Cortex of kidney (tissue), 1 donor: ENCODE measurements at places on chromosomes 4 and X.

- DNase-seq, result no peak
Observed at GRCh38 chrX:23344238-23344903, 9.7 kb downstream of the PTCHD1 start.

- no peak for DNase-seq
Observed at GRCh38 chr4:134024251-134024650, 177.3 kb downstream of the PABPC4L start.

DNA sequence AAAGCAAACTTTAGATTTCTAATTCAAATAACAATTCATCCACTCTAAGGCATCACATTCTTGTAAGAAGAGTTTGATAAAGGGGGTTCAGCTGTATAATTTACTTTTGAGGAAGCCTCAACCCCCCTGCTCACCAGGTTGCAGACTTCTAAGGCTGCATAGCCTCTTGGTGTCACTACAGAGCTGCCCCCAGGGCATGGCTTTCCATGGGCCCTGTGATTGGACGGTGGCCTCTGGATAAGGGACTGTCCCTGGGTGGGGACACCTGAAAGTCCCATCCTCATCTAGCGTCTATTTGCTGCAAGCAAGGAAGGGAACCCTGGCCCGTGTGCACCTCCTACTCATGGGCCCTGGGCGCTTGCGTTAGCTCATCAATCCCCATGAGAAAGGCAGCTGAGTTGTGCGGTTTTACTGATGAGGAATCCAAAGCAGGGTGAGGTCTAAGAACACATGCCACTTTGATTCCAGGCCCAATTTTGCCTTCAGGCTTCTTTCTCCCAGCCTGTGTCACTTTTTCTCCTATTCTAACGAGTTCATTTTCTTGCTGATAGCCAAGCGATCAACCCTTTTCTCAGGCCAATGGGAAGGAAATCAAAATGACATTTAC is 51.8 kb downstream of the SCML1 start:
- no peak for DNase-seq

- no peak for DNase-seq
Observed at GRCh38 chrX:129586446-129586845, 46.4 kb downstream of the OCRL start.

GRCh38 chr4:15469402-15470127 is at the start of gene CC2D2A:
Gene CC2D2A (plus strand): TSS chr4:15469882. CDS start chr4:15475933, 6,051 bp downstream.
- no peak for DNase-seq

- no peak for DNase-seq
Observed at GRCh38 chr4:53937918-53938317, 126.5 kb downstream of the CHIC2 start.

DNA sequence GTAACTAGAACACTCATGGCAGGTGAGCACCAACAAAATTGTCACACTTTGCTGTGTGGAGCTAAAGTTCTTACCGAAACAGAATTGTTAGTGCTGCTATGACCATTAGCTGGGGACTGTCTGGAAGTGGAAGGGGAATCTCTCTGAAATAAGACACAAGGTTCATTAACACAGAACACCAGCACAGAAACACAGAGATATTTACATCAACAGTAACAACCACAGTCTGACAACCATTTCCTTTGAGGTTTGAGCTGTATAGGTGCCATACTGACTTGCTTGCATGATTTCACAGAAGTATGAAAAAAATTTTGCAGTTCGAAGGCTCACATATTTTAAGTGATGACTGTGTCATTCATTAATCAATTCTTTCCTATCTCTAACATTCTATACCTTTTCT is 109.8 kb downstream of the NYX start:
- no peak for DNase-seq

DNA sequence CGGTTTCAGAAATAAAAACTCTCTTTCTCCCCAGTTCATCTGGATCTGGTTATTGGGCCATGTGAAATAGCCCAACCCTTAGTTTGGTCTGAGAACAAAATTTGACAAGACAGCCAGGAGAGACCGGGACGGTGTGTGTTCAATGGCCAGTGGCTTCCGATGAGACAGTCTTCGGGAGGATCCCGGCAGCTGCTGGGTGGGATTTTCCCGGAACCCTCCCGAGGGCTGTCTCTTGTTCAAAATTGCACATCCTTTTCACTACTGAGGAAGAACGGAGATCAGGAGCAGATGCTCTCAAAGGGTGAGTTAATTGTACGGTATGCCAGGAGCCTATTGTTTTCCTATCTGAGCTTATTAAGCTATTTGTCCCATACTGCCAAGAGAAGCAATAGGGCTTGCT is 166.5 kb downstream of the PRR32 start:
- no peak for DNase-seq

DNA sequence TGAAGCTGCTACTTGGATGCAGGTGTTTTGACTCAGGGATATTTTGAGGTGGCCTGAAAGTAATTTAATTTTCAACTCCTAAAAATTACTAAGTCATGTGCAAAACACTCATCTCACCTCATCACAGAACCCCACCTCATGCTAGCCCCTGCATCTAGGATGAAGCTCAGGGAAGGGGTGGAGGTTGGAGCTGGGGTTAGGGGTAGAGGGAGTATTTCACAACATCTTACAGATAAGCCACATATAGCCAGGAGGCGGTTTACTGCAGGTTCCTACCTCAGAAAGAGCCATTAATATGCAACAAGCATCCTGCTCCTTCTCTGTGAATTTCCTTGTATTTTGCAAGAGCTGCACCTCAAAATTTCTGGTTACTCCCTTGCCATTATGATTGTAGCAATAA is 70.5 kb upstream of the TSPAN5 start:
- no peak for DNase-seq

DNA sequence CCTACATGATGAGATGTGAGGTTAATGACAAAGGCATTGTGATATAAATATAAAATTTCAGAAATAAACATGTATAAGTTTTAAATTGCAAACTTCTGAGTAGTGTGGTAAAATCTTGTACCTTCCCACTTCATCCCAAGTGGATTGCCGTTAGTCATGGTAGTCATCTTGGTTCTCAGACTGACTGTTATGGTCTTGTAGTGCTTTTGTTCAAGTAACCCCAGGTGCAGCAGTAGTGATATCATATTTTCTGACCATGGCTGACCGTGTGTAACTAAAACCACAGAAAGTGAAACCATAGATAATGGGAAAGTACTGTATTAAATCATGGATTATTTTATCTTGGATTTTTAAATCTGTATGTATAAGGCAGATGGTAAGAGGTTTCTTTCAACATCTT is 74.8 kb upstream of the SLIT2 start:
- no peak for DNase-seq

DNA sequence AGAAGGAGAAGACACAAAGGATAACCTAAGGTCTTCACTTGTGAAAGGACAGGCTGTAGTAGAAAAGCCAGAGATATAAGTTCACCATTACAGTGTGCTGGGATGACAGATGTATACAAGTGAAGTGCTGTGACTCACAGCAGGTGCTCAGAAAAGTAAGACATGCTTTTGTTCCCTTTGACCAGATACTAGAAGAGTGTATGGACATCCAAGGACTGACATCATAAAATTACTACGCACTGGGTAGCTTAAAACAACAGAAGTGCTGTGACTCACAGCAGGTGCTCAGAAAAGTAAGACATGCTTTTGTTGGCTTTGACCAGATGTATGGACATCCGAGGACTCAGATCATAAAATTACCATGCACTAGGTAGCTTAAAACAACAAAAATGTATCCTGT is 61.6 kb upstream of the BTC start:
- no peak for DNase-seq

DNA sequence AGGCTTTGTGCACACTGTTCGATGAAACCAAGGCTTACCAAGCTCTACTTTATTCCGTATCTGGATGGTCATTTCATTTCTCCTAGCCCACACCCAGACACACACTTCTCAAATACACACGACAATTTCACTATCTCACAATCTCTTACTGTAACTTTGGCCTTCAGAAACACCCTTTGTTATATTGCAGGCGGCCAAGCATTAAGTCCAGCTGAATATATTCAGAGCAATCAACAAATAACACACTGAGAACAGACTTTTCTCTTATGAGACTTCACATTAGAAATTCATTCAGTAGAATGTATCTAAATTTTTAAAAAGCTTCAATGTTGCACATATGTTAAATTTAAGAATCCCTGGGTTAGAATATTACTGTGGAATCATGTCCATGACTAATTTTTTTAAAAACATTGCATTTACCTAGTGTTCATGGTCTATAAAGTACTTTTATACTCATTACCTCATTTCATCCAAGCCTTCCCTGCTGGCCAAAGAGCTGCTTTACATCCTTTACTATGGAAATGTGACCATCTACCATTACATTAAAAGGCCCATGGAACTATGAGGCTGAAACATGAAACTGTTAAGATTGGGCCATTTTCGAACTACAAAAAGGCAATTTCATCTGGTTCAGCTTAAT is 10.5 kb upstream of the MAGEB17 start:
- DNase-seq, result no peak

GRCh38 chr4:5142726-5143125 is 91.4 kb downstream of the STK32B start:
- DNase-seq, result no peak

GRCh38 chrX:39388730-39389129 is 587.5 kb downstream of the MID1IP1 start:
- no peak for DNase-seq

GRCh38 chrX:31845003-31845402 is 773.2 kb upstream of the FTHL17 start:
- no peak for DNase-seq

- DNase-seq, result no peak
Observed at GRCh38 chr4:829291-829690, 3.4 kb upstream of the CPLX1 start.

DNA sequence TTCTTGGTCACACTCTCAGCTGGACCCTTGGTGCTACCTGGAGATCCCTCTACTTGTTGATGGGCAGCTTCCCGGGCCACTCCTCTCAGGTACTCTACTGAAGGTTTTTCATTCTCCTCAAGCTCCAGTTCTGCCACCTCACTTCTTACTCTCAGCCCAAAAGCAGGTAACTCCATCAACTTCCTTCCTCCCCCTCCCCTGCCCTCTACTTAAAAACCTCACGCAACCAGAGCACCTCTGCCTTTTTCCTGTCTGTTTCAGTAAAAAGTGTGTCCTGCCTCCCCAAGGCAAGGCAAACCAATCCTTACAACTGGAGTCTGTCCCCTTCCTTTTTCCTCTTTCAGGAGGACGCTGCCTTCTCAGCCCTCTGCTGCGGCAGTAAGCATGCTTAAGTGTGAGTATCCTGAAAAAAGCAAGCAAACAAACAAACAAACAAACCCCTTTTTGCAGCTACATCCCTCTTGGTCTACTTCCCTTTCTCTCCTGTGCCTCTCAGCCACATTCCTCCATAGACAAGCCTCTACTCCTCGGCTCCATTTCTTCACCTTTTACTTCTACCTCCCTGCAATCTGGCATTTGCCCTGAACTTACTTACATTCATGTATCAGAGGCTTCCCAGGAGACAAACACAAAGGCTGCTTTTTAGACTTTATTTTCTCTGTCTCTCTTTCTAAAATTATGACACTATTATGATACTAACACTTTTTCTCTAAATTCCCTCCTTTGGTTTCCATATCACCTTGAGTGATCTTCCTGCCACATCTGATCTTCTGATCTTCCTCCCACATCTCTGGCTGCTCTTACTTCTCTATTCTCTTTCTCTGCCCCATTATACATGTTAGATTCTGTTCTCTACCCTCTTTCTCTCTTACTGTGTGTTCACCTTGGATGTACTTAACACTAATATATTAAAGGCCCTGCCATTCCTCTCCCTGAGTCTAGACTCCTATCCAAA is 5.4 kb downstream of the ALPK1 start:
- DNase-seq, result no peak

DNA sequence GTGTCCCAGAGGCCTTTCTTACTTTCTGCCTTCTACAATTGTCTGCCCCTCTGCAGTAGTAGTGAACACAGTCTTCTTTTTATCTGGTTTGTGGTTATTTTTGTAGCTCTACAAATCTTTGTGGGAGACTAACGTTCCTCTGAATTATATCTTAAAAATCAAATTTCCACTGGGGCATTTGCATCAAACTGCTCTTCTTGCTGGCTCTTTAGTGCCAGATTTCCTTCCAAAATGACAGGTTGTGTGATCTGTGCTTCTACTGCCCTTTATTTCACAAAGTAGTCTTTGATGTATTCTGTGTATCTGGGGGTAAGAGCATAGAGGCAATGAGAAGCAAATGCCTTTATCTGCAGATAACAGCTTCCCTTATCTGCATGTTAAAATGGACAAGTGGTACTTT is 34.5 kb downstream of the TSPAN7 start:
- no peak for DNase-seq

DNA sequence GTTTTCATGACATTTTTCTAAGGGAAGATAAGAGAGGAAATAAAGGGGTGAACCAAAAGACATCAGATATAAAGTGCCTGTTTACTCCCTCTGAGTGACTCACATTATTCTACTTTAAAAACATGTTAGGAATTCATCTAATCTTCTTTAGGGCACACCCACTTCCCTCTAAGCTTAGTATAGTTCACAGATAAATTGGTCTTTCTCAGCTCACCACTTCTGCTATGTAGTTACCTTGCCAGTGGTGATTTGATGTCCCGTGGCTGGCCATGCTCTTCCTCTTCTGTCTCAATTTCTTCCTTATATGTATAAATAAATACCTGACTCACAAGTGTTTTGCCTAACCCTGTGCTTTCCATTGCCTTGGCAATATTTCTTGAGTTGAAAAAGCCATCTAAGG is 96.8 kb downstream of the PDLIM5 start:
- DNase-seq, result no peak

DNA sequence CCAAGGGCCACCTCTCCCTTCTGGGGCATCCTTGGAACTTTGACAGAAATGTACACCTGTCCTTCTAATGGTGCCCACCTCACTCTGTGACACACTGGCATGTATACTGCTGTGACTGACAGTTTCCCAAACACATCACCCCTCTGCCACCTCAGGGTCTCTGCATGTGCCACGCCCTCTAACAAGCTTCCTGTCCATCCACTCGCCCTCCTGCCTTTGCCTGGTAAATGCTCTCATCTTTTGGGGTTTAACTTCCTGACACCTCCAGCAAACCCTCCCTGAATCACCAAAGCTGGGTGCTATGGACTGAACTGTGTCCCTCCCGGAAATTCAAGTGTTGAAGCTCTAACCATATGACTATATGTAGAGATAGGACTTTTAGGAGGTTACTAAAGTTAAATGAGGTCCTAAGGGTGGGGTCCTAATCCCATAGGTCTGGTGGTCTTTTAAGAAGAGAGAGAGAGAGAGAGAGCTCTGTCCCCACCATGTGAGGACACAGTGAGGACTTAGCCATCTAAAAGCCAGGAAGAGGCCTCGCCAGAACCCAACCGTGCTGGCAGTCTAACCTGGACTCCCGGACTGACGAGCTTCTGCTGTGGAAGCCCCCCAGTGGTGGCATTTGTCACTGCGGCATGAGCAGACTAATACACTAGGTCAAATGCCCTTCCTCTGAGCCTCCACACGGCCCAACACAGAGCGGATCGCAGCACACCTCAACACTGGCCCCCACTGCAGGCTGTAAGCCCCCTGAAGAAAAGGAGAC is 95.6 kb downstream of the AFAP1 start:
- no peak for DNase-seq

- no peak for DNase-seq
Observed at GRCh38 chrX:122770581-122770980, 413.5 kb upstream of the GRIA3 start.

DNA sequence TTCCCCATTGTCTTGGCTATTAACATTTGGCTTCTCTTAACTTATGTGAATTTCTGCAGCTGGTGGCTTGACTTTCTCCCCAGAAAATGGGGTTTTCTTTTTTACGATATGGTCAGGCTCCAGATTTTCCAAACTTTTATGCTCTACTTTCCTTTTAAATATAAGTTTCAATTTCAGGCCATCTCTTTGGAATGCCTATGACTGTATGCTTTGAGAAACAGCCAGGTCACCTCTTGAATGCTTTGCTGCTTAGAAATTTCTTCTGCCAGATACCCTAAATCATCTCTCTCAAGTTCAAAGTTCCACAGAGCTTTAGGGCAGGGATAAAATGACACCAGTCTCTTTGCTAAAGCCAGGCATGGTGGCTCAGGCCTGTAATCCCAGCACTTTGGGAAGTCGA is 212.9 kb upstream of the SMIM31 start:
- no peak for DNase-seq
